GM03348 (cell line): ENCODE measurements at places on chromosomes 12 and 14.

DNA sequence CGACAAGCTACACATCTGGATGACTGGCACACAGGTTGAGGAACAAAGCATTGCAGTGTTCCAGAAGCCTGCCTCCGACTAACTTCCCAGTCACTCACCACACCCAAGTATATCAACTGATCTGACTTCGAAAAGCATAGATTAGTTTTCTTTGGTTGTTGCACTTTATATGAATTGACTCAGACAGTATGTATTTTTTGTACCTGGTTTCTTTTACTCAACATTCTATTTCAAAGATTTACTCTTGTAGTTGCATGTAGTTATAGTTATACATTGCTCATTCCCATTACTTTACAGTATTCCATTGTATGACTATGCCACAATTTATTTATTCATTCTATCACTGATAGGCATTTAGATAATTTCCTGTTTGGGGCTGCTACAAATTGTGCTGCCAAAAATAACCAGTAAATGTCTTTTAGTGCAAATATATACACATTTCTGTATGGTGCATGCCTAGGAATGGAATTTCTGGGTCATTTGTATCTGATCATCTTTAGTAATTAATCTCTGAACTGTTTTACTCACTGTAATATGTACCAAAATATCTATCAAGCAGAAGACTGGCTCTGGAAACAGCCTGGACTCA is 17.8 kb downstream of the PLCZ1 start:
- no peak for DNase-seq

DNA sequence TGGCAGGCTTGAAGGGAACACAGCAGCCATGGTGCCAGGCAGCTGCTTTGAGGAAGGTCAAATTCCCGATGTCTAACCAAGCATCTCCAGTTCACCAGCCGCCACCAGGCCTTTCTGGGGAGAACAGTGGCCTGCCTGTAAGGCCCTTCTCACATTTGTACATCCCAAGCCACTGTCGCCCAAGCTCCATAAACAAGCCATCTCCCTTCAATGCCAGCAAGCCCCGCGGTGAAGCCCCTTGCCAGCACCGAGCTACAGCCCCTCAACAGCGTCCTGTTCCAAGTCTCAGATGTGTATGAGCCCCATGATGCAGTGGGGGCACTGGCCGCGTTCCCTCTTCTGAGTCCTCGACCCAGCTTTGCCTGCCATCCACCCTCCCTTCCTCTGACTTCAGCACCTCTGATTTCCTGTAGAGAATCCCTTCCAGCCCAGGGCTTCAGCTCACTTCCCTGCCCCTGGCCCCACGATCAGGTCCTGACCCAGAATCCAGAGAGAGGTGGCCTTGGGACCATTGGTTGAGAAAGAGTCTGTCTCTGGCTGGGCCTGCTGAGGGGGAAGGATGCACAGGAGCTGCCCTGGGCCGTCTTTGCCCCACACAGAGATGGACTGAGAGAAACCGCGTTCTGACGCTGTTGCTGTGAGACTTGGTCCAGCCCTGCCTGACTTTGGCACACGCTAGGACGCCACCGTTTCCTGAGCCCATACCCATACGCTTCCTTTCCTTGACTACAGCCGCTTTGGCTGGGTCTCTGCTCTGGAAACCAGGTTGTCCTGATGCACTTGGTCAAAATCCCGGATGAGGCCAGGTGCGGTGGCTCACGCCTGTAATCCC is 1.9 kb upstream of the MMP17 start:
- DNase-seq = no peak

DNA sequence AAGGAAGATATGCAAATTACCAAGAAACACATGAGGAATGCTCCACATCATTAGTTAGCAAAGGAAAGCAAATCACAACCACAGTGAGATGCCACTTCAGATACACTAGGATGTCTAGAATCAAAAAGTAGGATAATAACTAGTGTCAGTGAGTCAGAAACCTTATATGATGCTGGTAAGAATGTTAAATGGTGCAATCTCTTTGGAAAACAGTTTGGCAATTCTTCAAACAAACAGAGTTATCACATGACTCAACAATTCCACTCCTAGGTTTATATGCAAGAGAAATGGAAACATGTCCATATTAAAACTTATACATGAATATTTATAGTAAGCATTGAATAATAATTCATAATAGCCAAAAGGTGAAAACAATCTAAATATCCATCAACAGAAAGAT is 220.9 kb downstream of the FOXG1 start:
- DNase-seq = no peak

DNA sequence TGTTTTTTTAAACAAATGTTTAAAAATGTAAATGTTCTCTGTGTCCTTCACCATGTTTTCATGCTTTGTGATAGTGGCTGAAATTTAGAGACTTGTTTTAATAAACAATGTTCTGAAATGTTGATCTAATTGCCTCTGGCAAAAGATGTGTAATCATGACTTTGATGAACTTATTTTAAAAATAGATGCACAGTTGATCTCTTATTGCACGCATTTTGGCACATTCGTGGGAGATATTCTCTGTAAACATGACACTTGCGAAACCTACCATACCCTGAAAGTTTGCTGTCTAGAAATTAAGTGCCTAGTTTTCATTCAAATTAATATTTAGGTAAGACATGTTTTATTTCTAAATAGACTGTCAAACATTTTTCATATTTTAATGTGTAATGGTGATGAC is 119.7 kb upstream of the DNM1L start:
- no peak for DNase-seq

GRCh38 chr12:100234166-100234565 is 32.7 kb downstream of the DEPDC4 start:
- peak; percentile 35 for DNase-seq

DNA sequence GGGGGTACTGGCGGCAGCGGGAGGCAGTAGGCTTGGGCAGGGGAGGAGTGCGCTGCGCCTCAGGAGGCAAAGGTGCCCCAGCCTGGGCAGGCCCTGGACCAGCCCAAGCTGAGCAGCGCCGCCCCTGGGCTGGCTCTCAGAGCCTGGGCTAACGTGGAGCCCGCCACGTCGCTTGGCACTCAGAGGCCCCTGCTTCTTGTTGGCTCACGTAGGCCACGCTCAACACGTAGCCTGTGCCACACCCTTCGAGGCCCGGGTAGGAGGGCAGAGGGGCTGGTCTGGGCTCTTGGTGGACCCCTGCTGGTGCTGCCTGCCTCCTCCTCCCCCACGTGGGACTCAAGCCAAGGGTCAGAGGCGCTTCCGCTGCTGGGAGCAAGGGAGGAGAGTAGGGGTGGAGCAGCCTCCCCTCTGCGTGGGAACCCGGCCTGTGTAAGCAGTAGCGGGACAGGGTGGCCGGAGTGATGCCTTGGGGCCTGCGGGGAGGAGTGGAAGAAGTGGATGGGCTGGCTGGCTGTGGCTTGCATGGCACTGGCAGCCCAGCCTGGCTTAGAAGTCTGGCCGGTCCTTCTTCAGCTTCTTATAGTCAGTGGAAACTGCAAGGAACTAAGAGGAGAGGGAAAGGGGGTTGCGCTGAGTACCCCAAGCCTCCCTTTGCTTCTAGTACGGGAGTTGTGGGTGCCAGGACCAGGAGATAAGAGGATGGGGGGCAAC is 5.7 kb downstream of the SHMT2 start:
- DNase-seq = no peak

DNA sequence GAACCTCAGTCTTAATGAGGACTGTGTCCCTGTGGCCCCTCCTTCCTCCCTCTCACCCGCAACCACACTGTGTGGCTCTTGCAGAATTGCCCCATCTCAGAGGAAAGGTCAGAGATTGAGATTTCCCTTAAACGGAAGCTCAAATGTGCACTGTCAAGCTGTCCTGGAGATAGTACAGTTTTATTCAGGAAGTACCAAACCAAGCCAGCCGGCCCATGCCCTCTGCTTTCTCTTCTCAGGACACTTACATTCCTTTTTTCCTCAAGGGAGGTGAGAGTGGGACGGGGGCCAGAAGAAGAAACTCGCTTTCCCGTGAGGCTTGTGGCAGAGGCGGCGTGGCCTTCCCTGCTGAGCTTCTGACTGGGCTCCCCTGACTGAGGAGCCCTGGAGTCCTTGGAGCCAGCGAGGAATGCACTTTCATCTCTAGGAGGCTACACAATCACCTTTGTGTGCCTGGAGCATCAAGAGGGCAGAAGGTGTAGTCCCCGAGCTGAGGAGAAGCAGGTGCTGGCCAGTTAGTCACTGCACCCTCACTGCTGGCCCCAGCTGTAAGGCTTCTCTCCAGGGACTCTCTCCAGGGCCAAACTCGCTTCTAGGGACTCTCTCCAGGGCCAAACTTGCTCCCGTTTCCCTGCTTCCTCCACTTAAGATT is 24.1 kb upstream of the ATP2A2 start:
- DNase-seq = no peak

GRCh38 chr14:24406416-24406815 is 7.6 kb downstream of the NYNRIN start:
- no peak for DNase-seq

DNA sequence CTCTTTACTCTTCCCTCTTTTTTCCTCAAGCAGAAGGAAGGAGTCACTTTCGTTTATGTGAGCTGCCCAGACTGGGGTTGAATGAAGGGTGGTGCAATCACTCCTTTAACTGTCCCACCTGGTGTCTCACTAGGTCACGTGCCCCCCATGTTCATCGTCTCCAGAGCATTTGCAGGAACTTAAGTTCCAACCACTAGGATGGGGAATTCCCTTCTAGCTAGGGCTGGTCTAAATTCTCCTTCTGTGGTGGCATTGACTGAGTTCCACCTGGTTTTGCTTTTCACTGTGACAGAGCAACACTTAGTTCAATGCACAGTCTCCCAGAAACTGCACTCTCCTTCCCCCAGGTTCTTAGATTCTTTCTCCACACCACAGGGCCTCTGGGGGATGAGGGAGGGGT is 9.5 kb downstream of the FANCM start:
- no peak for DNase-seq

DNA sequence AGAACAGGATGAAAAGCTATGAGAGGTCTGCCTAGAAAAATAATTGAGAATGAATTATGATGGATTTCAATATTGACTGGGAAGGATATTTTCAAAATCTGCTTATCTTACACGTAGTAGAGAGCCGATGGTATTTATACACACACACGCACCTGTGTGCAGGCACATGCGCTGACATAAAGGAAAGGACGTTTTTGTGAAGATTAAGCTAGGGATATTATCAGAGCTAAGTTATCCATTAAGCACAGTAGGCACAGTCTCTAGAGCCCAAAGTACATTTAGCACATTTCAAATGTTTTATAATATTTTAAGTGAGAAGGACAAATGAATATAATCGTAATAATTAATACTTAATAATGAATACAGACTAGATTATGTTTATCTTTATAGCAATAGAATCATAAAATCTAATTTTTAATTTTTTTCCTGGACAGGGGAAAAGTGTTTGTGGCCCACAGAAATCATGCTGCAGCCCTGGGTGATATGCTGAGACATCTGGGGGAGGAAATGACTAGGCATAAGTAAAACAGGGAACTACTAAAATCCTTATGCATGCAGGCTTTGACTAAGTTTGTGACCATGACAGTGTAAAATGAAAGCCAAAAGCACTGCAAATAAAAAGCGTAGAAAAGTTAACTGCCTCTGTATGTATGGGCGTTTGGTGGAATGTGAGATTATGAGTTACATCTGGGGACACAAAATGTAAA is 146.1 kb downstream of the KITLG start:
- peak; percentile 27 for DNase-seq

GRCh38 chr14:103169954-103170353 is 46.7 kb downstream of the TNFAIP2 start:
- no peak for DNase-seq

GRCh38 chr14:63717702-63718101 is 10.2 kb downstream of the SGPP1 start:
- peak; percentile 10 for DNase-seq

- no peak for DNase-seq
Observed at GRCh38 chr14:70838076-70838475, 28.8 kb upstream of the MAP3K9 start.

GRCh38 chr14:106396999-106397398 is 870.6 kb downstream of the TMEM121 start:
- no peak for DNase-seq

GRCh38 chr14:102696332-102696731 is 80.9 kb upstream of the TRAF3 start:
- no peak for DNase-seq

GRCh38 chr12:61538951-61539350 is 721.3 kb upstream of the USP15 start:
- DNase-seq = no peak

GRCh38 chr12:107669946-107670345 is 15.7 kb upstream of the PWP1 start:
- DNase-seq = no peak

GRCh38 chr12:24921251-24922038 is 27.5 kb downstream of the BCAT1 start:
- peak; percentile 33 for DNase-seq

DNA sequence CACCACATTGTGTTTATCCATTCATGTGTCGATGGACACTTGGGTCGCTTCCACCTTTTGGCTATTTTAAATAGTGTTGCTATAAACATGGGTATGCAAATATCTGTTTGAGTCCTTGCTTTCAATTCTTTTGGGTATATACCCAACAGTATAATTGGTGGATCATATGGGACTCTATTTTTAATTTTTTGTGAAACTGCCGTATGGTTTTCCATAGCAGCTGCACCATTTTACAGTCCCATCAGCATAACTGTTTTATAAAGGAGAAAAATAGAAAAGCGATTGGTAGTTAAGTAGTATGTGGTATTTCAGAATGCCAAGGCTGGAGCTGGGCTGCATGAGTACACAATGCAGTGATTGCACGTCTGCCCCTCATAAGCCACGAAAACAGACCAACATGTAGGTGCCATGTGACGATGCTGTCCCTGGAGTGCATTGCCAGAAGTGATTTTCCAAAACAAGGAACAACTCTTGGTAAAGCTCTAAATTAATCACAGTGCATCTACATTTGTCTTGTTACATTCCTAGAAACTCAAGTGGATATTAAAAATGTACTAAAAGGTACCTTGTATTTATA is 83.5 kb downstream of the C12orf75 start:
- no peak for DNase-seq

- DNase-seq = peak; percentile 51
Observed at GRCh38 chr14:35883677-35884293, 57.6 kb downstream of the BRMS1L start.

GRCh38 chr14:64405295-64405694 is 17.1 kb downstream of the MTHFD1 start:
- no peak for DNase-seq

GRCh38 chr12:123062681-123063486 is 82.4 kb downstream of the ARL6IP4 start:
- peak; percentile 73 for DNase-seq
